Progenitor cell of endocrine pancreas (in vitro differentiated cells): ENCODE measurements at places on chromosomes 5 and 9. TPM values are rescaled to one million over a fixed set of nuclear protein-coding genes. Genes with fewer than 3 reads are reported as not detected.
A peak's percentile ranks its signal among the peaks of the same experiment; 100 is the strongest.

Gene CCDC183
- 9.0 and 9.5 TPM in 2 replicates for total RNA-seq

Gene ABO
- total RNA-seq = 9.3 and 10.3 TPM in 2 replicates

- peak; percentile 39 for DNase-seq
These were observed 119.9 kb downstream of the KCNIP1 start for GRCh38 chr5:170623576-170624181.

DNA sequence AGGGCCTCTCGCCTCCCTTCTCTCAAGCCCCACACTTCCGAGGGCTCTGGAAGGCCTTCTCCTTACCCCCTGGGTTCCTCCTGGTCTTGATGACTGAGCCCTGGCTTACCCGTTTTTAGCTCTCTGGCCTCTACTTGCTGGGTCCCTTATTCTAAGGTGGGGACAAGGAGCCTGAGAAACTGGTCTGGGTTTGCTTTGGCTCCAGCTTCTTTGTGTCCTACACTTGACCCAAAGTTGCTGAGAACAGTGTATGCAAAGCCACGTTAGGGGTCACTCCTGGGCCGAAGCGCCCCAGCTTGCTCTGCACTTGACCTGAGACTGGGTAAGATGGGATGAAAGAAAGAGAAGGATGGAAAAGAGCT is 788 bp downstream of the ZNF346 start:
- DNase-seq = no peak

- no peak for DNase-seq
These were observed 400.9 kb downstream of the HCN1 start for GRCh38 chr5:45295231-45295630.

GRCh38 chr9:123074628-123075027 is 41.2 kb downstream of the GPR21 start:
- no peak for DNase-seq

DNA sequence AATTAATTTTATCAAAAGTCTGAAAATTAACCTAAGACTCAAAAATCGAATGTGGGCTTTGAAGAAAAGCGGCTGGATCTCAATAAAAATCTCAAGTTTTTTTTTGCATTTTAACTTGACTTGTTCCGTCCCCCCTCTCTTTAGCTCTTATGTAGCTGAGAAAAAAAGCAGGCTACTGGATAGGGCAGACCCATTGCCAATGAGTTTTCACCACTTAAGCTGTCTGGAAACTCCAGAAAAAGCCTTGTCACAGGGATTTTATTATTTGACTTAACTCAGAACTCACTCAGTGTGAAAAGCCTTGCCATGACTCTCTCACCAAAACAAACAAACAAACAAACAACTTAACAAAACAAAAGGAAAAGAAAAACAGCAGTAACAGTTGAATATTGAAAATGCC is 247.4 kb downstream of the CDH9 start:
- DNase-seq = no peak

- DNase-seq = no peak
These were observed 1048.6 kb upstream of the SEMA6A start for GRCh38 chr5:117623042-117623805.
